ENCODE measurements at places on chromosomes 3 and 15.

DNA sequence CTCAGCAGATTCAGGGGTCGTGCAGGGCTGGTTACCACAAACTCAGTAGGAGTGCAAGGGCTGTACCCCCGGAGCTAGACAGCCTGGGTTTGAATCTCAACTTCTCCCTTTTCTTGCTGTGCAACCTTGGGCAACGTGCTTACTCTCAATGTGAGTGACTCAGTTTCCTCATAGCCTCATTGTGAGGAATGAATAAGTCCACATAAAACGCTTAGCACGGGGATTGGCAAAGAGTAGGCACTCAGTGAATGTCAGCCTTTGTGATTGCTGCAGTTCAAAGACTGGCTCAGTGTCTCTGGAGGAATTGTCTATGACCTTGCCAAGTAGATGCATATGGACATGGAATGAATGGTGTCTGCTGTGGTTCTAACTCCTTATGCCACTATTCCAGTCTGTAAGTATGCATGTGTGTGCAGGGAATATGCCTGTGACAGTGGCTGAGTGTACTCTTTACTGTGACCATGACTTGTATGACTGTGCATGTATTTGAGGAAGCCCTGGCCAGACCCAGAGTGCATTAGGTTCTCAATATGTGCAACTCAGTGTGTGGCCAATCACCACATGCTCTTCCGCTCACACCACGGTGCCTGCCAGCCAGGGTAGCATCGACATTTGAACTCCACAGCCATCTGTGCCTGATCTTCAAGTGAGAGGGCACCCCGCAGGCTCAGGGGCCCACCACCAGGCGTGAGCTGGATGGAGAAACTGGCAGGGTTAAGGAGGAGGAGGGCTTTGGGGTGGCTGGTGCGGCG, 900 bp upstream of the HYAL3 start:
- DNase-seq: no peak

DNA sequence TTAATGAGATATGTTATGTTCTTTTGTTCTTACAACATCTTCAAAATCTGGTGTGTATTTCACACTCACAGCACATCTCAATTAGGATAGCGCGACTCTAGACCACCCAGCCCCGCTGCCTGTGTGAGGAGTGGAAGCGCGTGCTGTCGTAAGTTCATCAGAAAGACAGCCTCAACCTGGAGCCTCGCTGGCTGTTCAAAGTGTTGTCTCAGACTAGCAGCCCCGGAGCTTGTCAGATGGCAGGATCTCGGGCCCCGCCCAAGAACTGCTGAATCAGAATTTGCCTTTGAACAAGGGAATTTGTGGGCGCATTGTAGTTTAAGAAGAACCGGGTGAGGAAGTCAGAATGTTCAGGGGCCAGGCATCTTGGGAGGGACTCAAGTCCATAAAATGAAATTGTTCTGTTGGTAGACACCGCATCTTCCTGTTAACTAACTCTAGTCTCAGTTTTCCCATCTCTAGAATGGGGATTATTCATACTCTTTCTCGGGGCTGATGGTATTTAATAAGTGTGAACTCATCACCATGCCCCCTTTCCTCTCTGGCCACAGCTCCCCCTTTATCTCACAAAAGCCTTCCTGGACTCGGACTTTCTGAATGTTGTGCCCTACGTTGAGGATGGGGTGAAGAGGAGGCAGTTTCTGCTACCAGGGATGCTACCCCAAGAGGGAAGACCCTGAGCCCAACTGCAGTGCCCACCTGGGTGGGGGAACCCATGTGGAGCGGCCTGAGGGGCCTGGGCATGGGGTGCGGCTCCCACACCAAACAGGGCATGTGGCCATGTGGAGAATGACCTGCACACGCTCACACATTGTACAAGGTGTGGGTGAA, 40.4 kb downstream of the BHLHE40 start:
- peak; percentile 77 for DNase-seq

- DNase-seq: no peak
Observed at GRCh38 chr3:147089286-147089685, 317.1 kb downstream of the ZIC4 start.

GRCh38 chr15:98347001-98347400, 301.3 kb upstream of the IGF1R start:
- DNase-seq: no peak

DNA sequence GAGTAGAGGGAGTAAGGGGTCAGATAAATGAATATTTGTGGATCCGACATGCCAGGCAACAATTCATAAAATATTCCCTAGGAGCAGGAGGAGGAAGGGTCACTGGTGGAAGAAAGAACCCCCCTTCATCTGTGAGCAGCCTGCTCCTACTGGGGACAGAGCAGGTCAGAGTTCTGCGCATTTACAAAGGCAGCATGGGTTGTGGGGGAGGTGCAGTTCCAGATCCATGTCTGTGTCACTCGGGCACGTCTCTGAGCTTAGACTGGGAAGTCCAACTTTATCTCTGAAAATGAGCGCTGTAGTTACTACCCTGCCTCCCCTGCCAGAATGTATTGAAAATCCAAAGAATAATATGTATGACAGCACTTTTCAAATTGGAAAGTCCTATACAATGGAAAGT, 115.2 kb downstream of the GABRG3 start:
- DNase-seq: no peak

GRCh38 chr3:172246107-172246844, 202.0 kb downstream of the GHSR start:
- no peak for DNase-seq

DNA sequence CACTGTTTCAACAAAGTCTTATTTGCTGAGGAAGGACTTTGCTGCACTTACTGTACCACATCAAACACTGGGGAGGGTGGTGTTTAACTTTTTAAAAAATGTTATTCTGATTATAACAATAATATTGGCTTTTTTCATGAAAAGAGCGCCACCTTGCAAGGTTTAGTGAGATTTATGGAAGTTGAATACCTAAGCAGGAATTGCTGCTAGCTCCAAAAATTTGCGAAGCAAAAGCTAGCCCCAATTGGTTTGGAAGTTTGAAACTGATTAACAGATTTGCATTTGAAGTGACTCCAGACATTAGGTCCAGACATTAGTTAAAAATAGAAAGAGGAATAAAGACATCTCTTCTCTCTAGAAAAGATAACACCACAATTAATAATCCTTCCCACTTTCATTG, 6.7 kb downstream of the ZIC1 start:
- DNase-seq: no peak

GRCh38 chr3:183274609-183275008, 21.6 kb downstream of the B3GNT5 start:
- no peak for DNase-seq

- no peak for DNase-seq
Observed at GRCh38 chr3:151107701-151108100, 22.2 kb downstream of the MED12L start.

DNA sequence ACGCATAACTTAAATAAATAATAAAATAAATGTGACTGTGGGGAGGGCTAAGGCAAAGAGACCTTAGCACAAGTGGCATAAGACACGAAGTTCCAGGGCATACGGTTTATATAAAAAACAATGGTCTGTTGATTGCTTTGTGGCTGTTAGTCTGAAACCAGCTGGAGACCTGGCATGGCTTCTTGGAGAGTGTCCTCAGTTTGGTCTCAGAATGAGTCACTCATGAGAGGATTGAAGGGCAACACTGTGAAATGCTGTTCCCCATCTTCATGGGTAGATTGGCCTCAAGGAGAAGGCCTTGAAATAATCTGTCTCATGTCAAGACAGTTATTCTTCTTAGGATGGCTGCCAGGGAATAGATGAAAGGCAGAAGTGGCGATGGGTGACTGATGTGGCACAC, 62.2 kb downstream of the SOX2 start:
- DNase-seq: no peak

GRCh38 chr3:110814170-110815007, 257.2 kb upstream of the NECTIN3 start:
- DNase-seq: peak; percentile 51

- DNase-seq: no peak
Observed at GRCh38 chr3:188817103-188817934, 354.5 kb upstream of the TPRG1 start.

- no peak for DNase-seq
Observed at GRCh38 chr3:78994174-78995027, 773.4 kb downstream of the ROBO1 start.

DNA sequence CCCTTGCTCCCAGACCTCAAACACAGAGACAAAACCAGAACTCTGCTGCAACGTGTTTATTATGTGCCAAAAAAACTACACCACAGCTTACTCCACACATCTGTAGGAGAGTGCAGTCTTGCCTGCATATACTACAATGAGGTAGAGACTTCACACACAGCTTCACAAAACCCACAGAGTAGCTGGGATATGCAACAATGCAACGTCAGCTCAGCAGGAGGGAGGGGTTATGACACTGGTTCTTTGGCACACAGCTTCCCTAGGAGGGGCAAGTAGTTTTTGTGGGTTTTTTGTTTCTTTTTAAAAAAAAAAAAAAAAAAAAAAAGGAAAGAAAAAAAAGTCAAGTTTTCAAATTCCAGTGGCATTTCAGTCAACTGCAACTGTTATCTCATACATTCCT, 2.9 kb upstream of the RPS17 start:
- no peak for DNase-seq

DNA sequence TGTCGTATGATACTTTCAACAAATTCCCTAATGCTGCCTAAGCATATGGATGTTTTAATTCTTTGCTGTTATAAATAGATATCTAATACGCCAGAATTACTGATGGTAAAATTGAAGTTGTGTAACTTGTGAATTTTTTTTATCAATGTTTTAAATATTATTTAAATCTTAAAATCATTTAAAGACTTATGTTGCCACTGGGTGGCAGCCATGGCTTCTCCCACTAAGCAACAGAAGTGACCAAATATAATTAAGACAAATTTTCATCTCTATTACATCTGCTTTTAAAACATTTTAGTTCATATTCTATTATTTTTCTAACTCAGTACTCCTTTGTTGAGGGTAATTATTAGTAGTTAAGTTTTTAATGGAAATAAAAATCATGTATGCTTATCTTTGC, 8.1 kb upstream of the IL20RB start:
- no peak for DNase-seq

DNA sequence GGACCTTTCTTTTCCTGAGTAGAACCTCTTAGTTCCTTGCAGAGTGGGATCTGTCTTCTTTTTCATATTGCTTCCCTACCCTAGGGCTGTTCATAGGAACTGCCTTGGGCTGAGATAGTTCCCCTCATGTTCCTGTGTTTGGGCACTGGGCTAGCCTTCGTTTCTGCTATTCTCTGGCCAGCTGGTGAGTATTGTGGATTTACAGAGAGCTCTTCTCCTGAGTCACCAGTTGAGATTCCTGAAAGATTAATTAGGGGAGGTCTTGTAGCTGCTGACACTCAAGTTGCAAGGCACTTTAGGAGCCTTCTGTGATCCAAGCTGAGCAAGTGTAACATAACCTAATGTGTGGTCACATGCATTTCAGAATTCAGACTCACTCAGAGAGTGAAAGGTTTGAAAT, 30.7 kb downstream of the CHD2 start:
- DNase-seq: no peak

GRCh38 chr3:45644063-45644790, 45.0 kb upstream of the SACM1L start:
- no peak for DNase-seq

DNA sequence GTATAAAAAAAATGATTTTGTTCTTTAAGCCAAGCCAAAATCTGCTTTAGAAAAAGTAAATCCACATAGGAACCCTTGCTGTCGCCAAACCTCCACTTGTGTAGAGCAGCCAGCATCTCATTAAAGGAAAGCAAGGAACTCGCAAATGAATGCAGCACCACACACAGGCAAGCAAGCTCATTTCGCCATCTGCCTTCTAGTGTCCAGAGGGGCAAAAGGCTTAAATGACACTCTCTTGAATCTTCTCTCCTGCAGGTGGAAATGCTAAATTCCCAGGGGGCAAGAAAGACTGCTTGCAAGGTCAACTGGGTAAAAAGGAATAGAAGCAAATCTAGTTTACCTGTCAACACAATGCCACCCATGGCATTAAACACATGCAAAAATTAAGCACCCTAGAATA, 2.4 kb downstream of the MB21D2 start:
- no peak for DNase-seq

- no peak for DNase-seq
Observed at GRCh38 chr3:174186377-174186989, 672.7 kb upstream of the NAALADL2 start.

- no peak for DNase-seq
Observed at GRCh38 chr3:149245738-149246451, 24.3 kb upstream of the CP start.

GRCh38 chr3:18870074-18870640, 278.2 kb upstream of the KCNH8 start:
- DNase-seq: no peak

DNA sequence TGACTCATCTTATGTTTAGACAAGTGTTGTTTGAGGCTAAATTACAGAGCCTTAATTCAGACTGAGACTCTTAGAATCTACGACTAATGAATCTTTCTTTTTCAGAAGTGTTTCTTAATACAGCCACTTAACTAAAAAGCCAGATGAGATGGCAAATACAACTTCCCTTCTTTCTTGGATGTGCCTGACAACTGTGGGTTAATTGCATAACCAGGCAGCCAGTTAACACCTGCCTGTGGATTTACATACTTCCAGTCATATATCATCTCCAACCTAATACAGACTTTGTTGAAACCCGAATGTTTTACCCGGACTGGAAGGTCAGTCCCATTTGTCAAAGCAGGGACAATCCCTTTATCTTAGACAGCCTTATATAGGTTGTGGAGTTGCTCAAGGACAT, 297.6 kb downstream of the VPS13C start:
- no peak for DNase-seq

GRCh38 chr3:115898656-115899410, 275.5 kb downstream of the GAP43 start:
- no peak for DNase-seq

DNA sequence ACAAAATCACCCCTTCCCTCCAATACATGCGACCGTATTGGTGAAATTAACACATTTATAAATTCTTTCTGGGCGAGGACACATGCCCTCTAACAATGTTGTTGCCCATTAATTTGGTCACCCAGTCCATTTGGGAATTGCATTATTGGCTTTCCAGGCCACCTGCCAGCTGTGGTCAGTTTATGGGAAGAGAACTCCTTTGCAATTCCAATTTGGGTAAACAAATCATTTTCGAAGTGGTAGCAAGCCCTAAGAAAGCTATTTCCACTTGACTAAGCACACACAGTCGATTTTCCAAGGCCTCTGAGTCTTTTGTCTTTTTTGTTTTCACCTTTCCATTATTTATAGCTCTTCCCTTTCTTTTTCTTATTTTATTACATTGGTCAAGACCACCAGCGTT, 362.3 kb upstream of the RGMA start:
- DNase-seq: no peak

DNA sequence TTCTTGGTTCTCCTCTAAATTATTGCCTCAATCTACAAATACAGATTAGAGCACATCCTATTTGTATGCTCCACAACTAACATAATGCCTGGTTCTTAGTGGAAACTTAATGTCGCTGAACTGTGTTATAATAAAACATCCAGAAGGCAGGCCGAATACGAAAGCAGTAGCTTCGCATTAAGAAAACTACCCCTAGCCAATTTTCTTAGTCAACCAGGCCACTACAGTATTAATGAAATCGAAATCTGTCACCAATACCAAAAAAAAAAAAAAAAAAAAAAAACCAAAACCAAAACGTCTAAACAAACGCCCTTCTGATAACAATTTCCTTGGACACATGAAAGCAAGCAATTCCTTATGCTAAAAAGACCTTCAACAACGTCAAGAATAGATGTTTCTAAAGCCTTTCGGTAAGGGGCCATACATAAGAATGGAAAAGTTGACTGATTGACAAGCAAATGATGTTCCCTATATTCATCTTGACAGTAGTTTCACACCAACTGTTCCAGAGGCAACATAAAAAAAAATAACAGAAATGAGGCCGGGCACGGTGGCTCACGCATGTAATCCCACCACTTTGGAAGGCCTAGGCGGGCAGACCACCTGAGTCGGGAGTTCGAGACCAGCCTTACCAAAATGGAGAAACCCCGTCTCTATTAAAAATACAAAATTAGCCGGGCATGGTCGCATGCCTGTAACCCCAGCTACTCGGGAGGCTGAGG, 1.3 kb downstream of the DENND6A start:
- peak; percentile 2 for DNase-seq

Data from activated naive CD4-positive, alpha-beta T cell treated with Interleukin-2 at 50 U/mL for 16 hours (primary cell).